RPMI8226 (cell line): ENCODE measurements at places on chromosomes 4 and X.

DNA sequence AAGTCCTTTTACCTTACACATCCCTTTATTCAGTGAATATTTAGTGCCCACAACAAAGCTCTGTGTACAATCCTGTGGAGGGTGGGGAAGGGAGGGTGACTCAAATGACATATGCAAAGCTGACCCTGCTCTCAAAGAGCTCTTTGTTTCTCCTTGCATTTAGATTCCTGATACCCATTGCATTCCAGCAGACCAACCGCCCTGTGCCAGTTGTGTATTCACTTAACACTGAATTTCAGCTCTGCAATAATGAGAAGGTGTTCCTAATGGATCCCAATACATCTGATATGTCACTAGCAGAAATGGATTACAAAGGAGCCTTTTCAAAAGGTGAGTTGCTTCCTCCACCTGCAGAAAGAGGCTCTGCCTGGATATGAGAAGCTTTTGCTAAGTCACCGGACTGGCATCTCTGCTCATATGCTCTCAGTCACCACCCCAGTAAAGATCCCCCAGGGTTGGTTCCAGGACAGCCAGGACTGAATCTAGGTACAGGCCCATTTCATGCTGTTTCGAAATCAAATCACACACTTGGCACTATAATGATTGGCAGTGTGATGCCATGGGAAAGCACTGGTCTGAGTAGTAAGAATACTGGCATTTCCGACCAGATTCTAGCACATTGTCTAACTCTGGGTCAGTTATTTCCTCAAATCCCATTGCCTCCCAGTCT, 17.1 kb upstream of the ANXA3 start:
- no peak for DNase-seq

- DNase-seq, result no peak
Observed at GRCh38 chr4:14925471-14925870, 76.8 kb upstream of the CPEB2 start.

- no peak for DNase-seq
Observed at GRCh38 chr4:167031534-167032156, 202.6 kb downstream of the SPOCK3 start.

- DNase-seq, result no peak
Observed at GRCh38 chr4:2696423-2696822, 59.7 kb downstream of the TNIP2 start.

DNA sequence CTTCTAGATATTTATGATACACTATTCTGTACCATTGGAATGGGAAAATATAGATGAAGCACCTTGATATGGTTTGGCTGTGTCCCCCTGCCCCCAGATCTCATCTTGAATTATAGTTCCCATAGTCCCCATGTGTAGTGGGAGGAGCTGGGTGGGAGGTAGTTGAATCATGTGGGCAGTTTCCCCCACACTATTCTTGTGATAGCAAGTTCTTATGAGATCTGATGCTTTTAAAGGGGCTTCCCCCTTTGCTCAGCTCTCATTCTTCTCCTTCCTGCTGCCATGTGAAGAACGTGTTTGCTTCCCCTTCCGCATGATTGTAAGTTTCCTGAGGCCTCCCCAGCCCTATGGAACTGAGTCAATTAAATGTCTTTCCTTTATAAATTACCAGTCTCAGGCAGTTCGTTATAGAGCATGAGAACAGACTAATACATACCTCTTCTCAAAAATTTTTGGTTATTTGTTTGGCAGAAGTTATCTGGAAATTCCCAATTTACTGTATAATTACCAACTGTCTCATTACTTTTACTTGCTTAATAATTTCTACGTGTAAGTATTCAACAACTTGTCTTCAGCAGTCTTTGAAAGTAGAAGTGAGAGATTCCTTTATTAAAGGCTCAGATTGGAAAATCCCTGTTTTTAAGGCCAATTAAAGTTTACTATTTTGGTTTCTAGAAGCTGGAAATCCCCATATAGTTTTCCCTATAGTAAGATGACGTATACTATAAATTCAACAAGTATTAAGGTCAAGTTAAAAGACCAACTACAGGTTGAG, 152.7 kb downstream of the RNF150 start:
- no peak for DNase-seq

DNA sequence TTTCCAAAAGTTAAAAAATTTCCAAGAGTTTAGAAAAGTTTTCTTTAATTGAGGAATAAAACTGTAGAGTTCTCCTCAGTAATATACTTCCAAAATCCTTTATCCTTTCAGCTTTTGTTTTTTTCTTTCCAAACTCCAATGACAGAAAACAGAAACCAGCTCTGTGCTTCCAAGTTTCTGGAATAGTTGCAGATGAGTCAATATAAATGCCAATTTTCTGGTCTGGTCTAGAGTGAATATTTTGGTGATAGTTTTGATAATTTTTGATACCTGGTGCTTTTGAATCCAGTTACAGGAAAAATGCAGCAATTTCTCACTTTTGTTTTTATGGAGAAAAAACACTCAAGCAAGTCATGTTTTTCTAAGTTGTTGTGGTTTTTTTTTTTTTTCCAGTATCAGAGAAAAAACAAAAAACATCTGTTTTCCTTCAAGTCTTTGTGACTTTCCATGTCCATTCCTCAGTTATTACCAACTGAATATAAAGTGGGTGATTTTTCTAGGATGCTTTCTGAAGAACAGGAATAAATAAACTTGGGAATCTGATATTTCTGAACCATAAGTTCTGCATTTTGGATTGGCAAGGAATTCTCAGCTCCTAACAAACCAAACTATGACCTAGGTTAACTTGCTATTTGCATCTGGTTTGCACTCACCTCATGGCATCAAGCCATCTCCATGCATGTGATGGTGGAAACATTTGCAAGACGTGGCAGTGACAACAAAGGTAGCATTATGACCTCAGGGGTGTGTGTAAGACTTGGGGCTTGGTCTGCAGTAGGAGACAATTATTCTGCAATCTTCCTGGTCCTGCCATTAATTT, 139.1 kb downstream of the VEGFC start:
- no peak for DNase-seq

- no peak for DNase-seq
Observed at GRCh38 chrX:115065304-115065703, 47.9 kb upstream of the IL13RA2 start.

- DNase-seq, result no peak
Observed at GRCh38 chr4:123300222-123301039, 96.2 kb upstream of the SPRY1 start.

DNA sequence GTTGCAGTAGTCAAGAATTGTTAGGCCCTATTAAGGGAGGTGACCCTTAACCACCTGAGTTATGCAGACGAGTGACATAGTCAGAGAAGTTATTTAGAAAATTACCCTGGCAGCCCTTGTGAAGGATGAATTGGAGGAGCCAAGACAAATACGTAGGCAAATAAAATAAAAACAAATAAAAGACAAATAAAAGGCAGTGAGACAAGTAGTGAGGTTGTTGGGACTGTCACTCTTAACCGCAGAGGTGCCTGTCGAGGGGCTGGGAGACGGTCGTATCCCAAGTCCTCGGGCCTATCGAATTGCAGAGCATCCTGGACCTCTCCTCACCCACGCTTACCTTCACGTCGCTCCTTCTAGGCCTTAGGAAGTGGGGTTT, 58.0 kb upstream of the ZC4H2 start:
- no peak for DNase-seq

DNA sequence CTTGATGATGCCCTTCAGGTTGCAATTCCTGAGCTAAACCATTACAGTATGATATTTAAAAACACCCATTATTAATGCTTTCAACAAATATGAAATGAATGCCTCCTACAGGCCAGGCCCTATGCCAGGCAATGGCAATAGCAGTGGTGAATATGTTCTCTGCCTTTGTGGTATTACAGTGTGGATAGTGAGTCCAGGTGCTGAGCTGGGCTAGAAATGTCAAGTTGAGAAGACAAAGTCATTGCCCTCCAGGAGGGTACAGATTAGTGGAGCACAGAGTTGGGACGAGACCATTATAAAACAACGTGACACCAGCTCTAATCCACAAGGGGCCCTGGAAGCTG, 81.9 kb downstream of the RBM47 start:
- DNase-seq, result no peak

DNA sequence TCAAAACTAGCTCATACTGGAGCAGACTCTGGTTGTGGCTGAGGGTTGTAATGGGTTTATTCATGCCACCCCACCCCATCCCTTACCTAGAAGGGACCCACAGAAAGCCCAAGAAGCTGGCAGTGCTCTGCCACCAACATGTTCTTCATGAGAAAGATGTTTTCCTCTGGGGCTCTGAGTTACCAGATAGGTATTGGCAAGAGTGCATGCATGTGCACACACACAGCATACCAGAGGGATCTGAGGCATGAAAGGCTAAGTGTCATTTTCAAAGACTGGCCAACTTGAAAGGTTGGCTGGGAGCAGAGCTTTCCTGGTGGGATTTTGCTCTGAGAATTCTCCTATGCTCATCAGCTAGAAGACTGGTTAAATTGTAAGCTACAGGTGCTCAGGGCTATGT, 65.2 kb downstream of the PHOX2B start:
- DNase-seq, result no peak

DNA sequence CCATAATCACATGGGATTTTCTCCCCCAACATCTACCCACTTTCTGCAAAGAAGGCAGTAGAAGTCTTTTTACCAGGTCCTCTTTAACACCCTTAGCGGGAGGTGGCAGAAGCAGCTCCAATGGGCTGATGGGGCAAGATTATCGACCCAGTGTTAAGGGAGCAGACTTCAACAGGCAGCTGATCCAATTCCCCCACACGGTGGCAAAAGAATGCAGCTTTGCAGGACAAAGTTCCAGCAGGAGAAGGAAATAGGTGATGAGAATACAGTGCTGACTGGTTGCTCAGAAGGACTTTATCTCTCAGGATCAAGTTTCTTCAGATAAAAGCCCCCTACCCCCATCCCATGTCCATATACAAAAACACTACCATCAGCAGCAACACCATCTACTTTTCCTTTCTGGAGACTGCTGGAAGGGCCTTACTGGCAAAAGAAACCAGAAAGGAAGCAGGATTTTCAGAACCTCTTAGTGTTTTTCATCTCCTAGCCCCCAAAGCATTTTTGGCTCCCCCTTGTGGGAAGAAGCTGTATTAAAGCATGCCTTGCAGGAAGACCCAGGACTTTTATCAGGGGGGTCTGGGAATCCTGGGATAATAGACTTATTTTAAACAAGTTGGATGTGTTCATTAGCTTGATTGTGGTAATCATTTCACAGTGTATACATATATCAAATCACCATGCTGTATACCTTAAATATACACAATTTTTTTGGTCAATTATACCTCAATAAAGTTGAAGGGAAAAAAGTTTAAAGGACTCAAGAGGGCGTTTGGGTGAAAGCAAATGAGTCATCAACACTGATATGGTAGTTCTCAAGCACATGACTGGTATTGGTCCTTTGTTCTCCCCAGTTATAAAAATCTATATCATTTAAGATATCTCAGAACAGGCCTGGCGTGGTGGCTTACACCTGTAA, 146.4 kb downstream of the GPC3 start:
- peak; percentile 33 for DNase-seq

DNA sequence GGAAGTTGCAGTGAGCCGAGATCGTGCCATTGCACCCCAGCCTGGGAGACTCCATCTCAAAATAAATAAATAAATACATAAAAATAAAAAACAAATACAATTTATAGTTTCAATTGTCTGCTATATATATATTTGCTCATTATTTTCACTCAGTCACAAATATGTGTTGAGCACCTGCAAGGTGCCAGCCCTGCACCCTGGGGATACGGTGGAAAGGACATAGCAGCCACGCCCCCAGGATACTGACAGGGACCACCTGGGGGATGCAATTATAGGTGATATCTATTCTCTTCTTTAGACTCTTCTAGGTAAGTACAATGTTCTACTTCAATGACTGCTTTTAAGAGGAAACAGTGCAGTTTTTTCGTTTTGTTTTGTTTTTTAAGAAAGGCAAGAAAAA, 85.0 kb downstream of the JAKMIP1 start:
- DNase-seq, result no peak

GRCh38 chr4:48944252-48944651, 37.7 kb upstream of the OCIAD2 start:
- DNase-seq, result no peak

DNA sequence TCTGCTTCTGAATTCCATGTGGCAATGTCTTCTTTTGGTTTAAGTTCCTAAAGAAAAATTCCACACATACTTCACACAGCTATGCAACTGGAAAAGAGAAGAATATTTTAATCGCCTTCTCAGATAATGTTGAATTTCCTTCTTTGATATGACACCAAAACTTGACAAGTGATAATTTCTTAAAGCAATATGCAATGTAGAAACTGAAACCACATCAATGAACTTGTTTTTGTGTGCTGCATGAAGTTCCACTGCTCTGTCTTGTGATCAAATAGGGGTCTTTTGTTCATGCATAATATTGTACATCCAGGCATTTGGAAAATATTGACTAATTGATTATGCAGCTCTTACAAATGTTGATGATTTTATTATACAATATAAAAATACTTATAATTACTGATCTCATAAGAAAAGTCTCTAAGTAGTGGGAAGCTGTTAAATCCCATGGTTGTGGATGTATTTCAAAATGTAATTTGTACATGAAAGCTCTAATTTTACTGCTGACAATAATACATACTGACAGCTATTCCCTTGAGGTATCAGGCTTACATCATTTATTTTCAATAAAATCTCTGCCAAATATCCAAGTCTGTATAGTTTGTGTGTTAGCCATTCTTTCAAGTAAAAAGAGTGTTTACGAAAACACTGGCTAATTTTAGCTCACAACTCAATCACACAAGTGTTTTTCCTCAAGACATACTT, 56.5 kb downstream of the AGA start:
- DNase-seq, result no peak

DNA sequence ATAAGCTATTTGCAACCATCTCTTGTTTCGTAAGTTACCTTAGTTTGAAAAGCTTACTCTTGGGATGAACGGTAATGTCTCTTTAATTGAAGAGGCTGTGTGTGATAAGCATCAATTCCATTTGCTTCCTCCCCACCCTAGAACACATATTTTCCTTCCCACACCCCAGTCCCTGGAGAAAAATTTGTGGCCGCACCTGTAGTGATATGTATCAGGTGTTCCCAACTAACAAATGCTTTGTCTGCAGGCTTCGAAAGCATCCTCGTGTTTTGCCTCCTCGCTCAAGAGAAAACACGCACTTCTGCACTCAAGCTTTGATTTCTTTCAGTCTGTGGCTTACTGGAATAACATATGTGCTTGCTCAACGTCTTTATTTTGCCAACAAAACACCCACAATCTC, 143.8 kb upstream of the OTUD4 start:
- no peak for DNase-seq

GRCh38 chr4:82780752-82781231, 17.8 kb downstream of the SCD5 start:
- DNase-seq, result peak; percentile 95

DNA sequence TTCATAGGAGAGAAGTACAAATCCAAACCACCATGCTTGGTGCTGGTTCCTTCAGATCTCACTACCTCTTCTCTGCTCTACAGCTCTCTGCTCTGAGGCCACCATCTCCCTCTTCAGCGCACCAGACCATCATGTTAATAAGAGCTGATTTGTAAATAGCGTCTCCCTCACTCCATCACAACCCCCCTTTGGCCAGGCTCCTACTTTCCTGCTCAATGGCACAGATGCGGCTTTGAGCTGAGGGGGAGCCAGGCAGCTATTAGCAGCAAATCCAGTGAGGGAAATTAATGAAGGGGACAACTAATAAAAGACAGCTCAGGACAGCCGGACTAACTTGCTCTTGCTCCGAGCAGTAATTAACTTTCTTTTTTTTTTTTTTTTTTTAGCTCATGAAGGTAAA, 13.1 kb downstream of the NEUROG2 start:
- DNase-seq, result no peak
